ENCODE measurements at places on chromosomes 6 and 20.

GRCh38 chr6:37877373-37878149 is 58.0 kb downstream of the ZFAND3 start:
- DNase-seq: no peak

DNA sequence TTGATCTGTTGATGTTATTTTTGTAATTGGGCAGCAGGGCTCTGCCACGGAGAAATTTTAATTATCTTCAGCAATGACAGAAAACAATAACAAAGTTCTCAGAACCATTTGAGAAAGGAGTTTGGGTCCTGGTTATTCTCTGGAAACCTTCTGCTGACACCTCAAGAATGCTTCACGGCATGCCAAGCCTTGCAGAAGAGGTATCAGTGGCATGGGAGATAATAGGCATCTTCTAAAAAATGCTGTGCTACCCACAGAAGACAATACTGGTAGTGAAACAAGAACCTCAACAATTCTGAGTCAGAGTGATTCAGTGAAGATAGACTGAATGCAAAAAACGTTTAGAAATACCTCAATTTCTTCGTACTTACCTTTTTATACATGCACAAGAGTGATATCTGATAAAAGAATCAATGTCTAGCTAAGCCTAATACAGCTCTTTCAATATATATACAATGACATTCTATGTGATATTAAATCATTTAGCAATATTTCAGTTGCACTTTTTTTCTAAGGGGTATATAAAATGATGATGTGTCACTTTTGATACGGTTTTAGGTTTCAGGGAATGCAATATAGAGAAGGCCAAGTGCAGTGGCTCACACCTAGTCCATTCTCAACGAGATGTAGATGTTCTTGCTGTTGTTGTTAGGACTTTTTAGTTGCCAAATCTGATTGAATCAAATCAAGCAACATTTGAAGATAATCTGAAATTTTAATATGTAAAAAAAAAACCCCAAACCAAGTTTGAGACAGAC is 110.4 kb upstream of the COL21A1 start:
- DNase-seq: no peak

- DNase-seq: no peak
Observed at GRCh38 chr6:139590206-139590605, 215.8 kb upstream of the CITED2 start.

GRCh38 chr20:59588236-59588855 is 16.0 kb upstream of the PHACTR3 start:
- no peak for DNase-seq

- DNase-seq: no peak
Observed at GRCh38 chr20:20561172-20561571, 151.3 kb downstream of the RALGAPA2 start.

GRCh38 chr6:31490115-31490873 is 7.7 kb upstream of the MICB start:
- no peak for DNase-seq

DNA sequence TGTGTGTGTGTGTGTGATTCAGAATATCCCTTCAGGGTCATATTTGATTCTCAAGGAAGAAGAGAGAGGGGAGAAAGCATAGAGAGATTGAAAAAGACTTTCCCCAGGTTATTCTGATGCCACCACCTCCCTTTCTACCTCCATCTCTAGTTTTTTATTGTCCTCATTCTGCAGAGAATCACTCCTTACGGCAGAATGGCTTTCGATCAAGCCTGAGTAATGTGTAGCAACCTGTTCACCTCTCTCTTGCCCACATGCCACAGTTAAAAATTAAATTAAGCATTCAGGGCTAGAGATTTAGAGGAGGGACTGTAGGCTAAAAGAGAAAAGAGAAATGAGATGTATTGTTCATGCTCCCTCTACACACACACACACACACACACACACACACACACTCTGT is 18.1 kb downstream of the KLHL32 start:
- DNase-seq: no peak

- no peak for DNase-seq
Observed at GRCh38 chr6:111254779-111255166, 167.5 kb downstream of the SLC16A10 start.

DNA sequence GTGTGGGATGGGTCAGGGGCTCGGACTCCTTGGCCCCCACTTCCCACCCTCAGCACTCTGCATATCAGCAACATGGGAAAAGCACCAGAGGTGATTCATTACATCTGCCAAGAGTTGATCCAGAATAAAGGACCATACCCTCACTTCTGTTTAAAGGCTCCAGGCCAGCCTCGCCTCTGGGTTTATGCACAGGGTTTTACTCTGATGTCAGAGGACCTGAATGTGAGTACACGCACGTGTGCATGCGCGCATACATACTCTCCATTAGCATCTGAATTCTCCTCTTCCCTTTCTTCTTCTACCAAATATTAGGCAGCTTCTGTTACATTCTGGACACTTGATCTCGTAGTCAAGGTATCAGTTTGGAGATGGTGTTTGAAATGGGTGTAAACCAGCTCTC is 114.7 kb upstream of the SPTLC3 start:
- DNase-seq: no peak

DNA sequence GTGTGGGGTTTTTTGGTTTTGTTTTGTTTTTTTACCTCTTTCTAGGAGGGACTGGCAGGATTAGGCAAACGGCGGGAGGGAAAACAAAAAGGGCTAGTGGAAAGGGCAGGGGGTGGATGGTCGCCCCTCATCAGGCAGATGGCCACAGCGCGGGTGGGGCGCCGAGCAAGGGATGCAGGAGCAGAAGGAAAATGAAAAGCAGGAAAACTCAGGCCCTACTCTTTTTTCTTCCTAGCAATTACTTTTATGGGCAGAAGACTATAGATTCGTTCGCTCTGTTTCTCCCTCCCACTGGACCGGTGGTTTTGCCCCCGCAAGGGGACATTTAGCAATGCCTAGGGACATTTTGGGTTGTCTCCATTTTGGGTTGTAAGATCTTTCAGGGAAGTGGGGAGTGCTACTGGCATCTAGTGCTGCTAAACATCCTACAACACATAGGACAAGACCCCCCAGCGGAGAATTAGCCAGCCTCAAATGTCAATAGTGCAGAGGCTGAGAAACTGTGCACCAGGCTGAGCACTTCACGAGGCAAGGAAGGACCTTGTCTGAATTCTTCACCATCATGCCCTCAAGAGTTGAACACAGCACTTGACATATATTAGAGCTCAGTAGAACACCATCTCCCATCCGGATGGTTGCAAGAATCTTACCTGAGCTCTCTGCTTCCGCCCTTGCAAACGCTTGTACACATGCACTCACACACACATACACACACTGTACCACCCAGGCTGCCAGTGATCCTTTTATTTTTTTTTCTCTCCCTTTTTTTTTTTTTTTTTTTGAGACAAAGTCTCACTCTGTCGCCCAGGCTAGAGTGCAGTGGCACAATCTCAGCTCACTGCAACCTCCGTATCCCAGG is 4.8 kb upstream of the ZMYND8 start:
- DNase-seq: no peak

GRCh38 chr6:105774247-105774646 is 311.9 kb upstream of the PRDM1 start:
- no peak for DNase-seq

GRCh38 chr6:11917951-11918738 is 94.0 kb upstream of the HIVEP1 start:
- DNase-seq: no peak

- no peak for DNase-seq
Observed at GRCh38 chr6:170137911-170138910, 152.7 kb downstream of the DLL1 start.

GRCh38 chr20:1567392-1568162 is 10.1 kb upstream of the SIRPD start:
- no peak for DNase-seq

DNA sequence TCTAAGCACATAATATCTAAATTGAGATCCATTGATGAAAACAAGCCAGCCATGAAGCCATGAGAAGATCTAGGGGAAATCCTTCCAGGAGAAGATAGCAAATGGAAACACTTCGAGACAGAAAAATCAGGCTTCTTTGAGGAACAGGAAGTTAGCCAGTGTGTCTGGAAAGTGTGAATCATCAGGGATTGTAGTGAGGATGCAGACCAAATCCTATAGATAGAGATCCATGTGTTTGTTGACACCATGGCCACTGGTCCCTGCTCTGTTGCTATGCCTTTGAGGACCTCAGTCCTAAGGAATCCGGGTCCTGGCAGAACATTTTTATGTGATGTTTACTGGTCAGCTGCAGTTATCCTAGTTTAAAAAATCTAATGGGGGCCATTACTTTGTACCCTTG is 6.6 kb upstream of the ELOVL2 start:
- DNase-seq: no peak

Measured in COR-L47 (cell line).